T-helper 1 cell (primary cell): ENCODE measurements at places on chromosomes 5 and 9.

GRCh38 chr9:119333507-119334229 lies 35.6 kb downstream of the BRINP1 start:
- no peak for DNase-seq

- peak; percentile 21 for DNase-seq
Measured at GRCh38 chr9:132908635-132909034, 29.9 kb downstream of the SPACA9 start.

GRCh38 chr5:147855774-147856069 lies 22.8 kb upstream of the SCGB3A2 start:
- DNase-seq, result no peak

DNA sequence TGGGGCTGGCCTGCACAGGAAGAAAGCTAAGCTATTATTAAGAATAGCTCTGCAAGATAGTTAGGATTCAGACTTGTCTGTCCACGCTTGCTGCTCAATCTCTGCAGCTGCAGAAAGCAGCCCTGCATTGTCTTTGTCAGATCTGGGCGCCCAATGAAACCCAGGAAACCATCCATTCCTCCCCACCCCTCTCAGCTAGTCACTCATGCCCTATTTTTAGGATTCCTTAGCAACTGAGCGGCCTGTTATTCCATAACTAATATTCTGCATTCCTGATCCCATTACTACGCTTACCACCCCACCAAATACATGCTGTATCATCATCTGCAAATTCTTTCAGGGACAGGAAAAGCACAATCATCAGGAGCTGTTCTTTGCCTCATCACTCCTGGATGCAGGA lies 52.9 kb upstream of the APC start:
- DNase-seq, result no peak

DNA sequence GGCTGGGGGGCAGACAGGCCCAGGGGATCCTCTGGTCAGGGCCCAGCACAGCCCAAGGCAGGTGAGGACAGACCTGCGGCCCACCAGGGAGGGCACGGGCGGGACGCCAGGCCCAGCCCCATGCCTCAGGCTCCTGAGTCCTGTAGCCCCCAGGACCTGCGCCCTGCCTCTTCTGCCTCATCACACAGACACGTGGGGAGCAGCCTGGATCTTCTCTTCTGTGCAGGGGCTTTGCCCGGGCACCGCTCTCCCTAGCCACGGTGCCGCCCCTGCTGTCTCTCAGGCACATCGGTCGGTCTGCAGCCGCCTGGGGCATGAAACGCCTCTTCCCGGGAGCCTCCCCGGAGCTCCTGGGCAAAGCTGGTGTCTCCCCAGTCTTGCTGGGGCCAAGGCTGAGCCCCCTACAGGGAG lies 40.2 kb upstream of the EGFL7 start:
- DNase-seq, result no peak

- DNase-seq, result no peak
Measured at GRCh38 chr5:152900332-152900731, 495.3 kb upstream of the NMUR2 start.

DNA sequence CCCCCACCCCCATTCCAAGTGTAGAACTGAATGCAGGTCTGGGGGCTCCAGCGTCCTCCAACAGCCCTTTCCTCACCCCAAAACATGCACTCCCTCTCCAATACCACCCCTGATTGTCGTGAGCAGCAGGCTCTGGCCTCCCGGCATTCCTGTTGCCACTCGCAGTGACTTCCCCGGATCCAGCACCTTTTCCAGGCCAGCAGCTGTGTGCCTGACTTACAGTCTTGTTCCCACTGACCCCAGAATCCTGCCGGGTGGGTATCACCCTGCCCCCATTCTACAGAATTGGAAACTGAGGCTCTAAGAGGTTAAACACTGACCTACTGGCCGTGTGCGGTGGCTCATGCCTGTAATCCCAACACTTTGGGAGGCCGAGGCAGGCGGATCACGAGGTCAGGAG lies 127.2 kb downstream of the OLFM1 start:
- no peak for DNase-seq

DNA sequence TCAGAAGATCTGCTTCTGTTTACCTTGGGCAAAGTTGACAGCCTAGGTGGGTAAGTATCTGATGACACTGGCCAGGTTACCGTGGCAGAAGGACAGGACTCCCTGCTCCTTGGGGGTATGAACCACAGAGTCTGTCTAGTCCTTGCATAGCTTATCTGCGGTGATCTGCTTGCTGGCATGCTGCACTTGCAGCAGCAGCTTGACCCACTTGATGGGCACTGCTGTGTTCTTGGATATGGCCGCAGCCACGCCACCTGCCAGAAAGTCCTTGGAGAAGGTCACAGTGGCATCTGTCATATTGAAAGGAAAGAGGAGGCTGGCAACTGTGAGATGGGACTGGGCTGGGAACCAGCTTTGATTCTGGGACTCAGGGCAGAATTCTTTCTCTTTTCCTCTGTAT lies 35.9 kb upstream of the POC5 start:
- DNase-seq, result no peak

GRCh38 chr5:96683392-96683791 lies 21.2 kb downstream of the CAST start:
- DNase-seq, result no peak

DNA sequence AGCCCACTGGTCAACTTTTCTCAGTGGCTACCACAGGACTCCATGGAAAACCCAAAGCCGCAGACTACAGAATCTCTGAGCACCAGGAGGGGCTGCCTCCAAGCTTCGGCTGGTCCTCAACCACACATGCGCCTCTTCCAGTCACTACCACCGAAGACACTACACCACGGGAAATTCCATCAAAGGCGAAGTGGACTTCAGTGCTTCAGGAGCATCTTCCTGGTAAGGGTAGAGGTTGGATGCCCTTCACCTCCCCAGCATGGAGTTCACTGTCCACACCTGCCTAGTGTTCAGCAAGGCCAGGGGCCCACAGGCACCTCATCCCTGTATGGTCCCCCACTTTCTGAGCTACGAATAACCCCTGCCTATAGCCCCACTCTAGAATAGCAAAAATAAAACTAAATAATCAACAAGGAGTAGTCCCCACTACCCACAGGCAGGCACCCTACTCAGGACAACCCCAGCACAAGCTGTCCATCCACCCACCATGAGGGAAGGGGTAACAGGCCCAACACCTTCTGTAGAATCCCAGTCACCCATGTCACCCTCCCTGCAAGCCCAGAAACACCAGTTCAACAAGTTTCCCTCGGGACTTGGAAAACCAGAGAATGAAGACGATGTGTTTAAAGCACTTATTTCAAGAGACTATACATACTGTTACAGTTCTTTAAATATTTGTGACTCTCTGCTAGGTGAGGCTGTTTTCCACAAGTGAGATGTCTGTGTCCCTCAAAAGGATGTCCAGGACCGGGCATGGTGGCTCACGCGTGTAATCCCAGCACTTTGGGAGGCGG lies 2.6 kb downstream of the VDAC1 start:
- no peak for DNase-seq

DNA sequence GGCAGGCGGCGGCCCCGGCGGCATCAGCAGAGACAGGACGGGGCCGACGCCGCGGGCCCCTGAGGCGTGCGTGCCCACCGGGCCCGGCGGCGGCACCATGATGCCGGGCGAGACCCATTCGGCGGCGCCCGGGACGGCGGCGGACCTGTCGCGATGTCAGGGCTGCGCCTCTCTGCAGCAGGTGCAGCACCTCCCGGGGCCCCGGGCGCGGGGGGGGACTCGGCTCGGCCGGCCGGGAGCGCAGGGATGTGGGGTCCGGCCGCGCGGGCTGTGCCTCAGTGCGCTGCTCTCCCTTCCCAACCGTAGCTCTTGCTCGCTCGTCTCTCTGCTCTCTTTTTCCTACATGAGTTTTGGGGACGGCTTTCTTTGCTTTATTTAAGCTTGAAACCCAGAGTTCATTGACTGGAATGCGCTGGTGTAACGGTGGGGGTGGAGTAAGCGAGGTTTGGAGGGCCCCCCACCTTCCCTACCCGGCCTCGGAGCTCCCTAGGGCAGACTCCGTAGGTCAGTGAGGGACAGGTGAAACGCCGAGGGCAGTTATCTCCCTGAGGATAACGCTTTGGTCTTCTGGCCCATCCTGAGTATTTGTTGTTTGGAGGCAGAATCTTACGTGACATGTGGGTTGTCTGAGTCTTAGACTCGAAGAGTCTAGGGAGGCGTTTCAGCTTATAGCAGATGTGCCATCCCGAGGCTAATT lies 490 bp downstream of the ICE1 start:
- DNase-seq, result no peak

GRCh38 chr9:136517950-136518349 lies 27.9 kb downstream of the NOTCH1 start:
- no peak for DNase-seq

GRCh38 chr9:127832248-127832647 lies 22.2 kb downstream of the ENG start:
- DNase-seq, result no peak

GRCh38 chr9:133527444-133527920 lies 2.7 kb upstream of the MYMK start:
- DNase-seq, result no peak

DNA sequence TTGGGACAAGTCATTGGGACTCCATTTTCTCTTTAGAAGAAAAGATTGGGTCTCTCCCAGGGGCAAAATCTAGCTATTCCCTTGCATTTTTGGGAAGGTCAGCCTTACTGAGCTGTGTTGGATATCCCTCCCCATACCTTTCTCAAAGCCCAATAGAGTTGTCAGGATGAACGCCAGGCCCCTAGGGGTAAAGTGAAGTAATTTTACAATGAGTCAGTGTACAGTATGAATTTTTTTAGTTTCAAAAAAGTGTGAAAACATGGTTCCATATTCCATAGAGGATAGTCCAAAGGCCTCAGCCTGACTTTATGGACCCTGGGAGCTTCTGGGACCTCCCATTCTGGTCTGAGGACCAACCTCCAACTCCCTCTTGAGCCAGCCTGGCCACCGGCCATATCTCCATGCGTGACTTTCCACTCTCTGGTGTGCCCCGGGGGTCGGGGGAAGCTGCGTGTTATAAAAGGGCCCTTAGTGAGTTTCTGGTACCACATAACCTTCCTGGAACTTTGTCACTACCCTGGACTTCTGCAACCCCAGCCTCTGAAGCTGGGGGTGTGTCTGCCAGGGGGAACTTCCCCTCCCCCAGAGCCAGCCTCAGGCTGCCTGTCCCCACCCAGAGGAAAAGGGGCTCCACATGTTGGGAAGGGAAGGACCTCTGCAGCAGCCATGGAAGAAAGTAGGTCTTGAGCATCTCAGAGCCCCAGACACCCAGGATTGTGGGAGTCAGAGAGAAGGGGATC lies 52.4 kb upstream of the SYNPO start:
- DNase-seq, result no peak

- no peak for DNase-seq
Measured at GRCh38 chr9:20566401-20566800, 55.9 kb downstream of the MLLT3 start.

DNA sequence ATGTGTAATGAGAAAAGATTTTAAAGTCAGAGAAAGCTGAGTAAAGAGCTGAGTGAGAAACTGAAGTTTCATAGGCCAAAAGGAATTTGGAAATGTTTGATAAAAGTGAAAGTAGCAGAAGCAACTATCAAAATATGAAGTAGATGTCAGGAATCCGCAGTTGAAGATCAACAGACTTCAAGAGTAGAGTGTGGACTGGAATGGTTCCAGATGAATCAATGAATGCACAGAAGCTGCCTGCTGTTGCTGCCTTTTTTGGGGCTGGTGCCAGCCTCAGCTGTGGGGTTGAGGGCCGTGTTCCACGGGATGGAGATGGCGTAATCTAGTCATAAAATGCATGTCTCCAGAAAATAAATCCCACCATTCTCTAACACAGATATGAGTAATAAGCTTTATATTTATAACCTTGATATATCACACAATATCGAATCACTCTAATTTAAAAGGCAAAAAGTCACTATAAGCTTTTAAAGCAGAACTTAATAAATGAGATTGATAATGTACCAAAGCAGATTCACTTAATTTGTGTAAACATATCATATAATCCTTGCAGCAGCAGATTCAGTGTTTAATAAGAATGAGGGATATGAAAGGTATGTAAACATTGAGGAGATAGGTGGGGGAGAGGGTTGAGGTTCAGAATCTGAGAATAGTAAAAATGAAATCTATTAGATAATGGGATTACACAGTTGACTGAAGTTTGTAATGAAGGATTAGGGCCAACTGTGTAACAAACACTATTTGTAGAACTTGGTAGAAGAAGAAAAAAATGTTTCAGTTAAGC lies 652.3 kb upstream of the FTMT start:
- DNase-seq, result no peak

DNA sequence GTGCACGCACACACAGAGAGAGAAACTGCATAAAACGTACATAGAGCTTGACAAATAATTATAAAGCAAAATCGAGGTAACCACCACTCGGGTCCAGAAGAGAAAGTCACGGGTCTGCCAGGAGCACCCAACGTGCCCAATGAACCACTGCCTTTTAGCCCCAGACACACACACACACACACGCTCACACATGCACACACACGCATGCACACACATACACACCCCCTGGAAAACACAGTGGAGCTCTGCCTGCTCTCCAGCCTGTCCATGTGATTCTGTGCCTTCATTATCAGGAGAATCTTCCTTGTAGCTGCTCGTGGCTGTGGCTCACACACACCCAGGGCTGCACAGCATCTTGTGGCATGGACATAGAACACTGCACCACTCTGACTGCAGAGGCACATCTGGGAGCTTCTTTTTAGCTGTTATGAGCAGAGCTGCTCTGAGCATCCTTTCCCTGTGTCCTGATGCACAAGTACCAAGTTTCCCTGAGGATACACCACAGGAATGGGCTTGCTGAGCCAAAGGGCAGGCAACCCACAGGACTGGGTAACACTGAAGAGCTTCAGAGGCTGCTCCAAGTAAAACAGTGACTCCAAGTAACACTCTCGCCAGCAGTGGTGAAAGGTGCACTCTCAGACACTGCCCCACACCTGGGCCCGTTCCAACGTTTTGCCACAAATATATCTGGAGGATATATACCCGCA lies 58.9 kb downstream of the CAMSAP1 start:
- DNase-seq, result no peak

DNA sequence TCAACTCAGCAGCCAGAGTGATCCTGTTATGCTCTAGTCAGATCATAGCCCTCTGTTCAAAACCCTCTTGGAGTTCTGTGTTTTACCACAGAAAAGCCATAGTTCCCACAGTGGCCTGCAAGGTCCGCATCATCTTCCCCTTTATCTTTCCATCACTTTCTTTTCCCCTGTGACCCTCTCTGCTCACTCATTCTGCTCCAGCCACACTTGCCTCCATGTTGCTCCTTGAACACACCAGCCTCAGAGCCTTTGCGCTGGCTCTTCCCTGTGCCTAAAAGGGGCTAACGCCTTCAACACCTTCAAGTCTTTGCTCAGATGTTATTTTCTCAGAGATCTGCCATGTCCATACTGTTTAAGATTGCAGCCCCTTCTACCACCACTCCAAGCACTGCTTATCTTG lies 26.3 kb downstream of the CSF2 start:
- DNase-seq, result no peak
